ENCODE measurements at places on chromosomes 13 and 19. TPM values are rescaled to one million over a fixed set of nuclear protein-coding genes. Genes with fewer than 3 reads are reported as not detected.

Gene COQ8B
- 25.7 TPM for total RNA-seq

Gene BRME1
- total RNA-seq = 3.3 TPM

Gene LRP3
- total RNA-seq = 44.7 TPM

Gene LHB
- not detected for total RNA-seq

Gene TOMM40
- total RNA-seq = 21.8 TPM

Gene CYP4F12
- total RNA-seq = 6.8 TPM

Gene RFPL4AL1
- total RNA-seq = not detected

Gene CRX
- 0.17 TPM for total RNA-seq

Gene FCER2
- total RNA-seq = 0.59 TPM

Gene ATP4A
- not detected for total RNA-seq

Gene RFX1
- 5.8 TPM for total RNA-seq

- no peak for DNase-seq
Measured at GRCh38 chr13:78753435-78753834, 94.5 kb upstream of the OBI1 start.

DNA sequence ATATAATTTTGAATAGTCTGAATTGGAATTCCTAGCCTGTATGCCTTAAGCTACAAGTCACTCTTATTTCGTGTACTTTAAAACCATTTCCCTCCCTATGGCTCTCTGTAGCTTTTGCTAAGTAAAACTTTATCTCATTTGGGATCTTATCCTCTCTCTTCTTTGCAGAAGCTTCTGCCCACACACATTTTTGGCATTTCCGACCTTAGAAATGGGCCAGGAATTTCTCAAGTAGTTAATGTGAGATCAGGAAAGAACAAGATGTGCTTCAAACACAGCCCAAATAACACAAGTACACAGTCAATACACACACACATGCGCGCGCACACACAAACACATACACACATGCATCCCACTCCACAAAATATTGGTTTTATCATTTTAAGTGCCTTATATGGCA lies 931.0 kb upstream of the MIR17HG start:
- no peak for DNase-seq

GRCh38 chr13:110092831-110093247 lies 214.1 kb downstream of the COL4A1 start:
- DNase-seq = no peak

DNA sequence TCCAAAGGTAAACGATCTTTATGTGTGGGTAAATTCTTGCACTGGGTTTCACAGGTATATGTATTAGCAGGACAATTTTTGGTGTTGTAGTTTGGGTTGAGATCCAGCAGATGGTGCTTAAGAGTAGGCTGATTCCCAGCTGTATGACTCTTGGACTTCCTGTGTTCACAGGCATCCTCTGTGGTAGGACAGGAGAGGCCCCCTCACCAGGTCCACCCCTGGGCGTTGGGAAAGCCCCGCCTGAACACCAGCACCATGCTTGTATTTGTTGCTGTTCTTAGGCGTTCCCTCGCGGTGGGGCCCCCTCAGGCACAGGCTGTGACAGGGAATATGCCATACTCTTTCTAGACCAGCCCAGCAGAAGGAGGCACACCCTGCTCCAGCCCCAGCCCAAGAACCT lies 49.5 kb upstream of the PCDH17 start:
- no peak for DNase-seq

DNA sequence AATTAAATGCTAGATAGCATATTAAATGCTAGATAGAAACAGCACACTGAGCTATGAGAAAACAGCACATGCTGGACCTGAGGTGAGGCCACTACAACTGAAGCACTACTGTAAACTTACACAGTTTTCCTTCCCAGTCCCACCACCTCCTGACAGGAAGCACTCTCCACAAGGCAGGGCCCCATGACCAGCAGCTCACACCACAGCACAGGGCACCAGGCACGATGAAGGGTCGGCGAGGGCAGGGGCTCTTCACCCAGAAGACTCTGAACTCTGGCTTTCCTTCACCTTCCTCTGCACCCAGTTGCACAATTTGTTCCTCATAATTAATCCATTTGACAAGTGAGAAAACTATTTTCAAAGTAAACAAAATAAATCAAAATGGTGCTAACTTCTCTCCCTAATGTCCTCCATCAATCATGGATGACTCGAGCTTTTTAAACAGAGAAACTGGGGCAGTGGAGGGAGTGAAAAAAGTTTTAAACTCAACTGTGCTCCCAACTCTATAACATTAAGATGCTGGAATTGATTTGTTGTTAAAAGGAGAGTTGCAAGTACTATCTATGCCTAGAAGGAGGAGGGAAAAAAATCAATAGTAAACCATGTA lies 568.7 kb downstream of the UQCRFS1 start:
- no peak for DNase-seq

- no peak for DNase-seq
Measured at GRCh38 chr13:66759919-66760318, 470.2 kb downstream of the PCDH9 start.

DNA sequence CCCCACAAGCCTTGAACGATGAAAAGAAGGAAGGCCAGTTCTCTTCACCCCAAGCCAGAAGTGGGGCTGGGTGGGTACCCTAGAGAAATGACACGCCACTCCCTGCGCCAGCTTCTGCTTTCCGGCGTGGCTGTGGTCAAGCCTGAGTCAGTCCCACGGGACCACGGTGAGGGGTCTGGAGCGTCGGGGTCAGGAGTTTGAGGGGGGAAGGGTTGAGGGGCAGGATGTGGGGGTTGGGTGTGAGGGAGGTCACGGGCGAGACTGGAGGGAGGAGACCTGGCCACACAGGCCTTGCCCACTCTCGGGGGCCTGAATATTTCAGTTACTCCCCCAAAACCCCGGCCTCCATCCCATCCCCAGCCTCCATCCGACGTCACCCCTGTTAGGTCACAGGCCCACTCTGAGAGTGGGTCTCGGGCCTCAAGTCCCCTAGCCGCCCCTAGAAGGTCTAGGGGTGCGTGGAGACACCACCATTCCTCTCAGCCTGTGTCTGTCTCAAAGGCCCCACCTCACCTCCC lies 500 bp upstream of the IFI30 start:
- no peak for DNase-seq

GRCh38 chr19:45901432-45901911 lies 941 bp downstream of the MYPOP start:
- DNase-seq = peak; percentile 41

GRCh38 chr19:7454998-7455397 lies 33.8 kb downstream of the PEX11G start:
- no peak for DNase-seq

GRCh38 chr19:50817941-50818858 lies 5.4 kb downstream of the KLK1 start:
- peak; percentile 16 for DNase-seq

DNA sequence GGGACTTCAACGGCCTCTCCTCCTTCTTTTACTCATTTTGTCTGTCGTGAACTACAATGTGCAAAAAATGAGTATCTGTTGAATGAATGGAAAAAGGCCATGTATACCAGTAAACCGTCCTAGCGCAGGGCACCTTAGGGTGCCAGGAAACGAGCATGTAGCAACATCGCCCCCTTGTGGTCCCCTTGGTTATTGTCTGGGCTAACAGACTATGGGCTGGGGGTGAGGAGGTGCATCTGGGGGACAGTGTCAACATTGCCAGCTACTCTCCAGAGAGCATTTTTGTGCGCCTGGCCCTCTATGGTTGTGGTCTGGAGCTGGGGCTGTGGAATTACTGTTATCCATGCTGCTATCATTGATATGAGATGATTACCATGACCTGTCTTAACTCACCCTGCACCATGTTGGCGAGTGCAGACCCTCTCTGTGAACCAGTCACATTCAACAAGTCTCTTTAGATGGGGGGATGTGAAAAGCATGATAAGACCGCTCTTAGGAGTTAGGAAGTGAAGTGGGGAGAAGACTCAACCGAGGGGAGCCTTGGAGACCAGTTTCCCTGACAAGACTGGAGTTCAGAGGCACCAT lies 22.8 kb upstream of the SIGLEC11 start:
- peak; percentile 65 for DNase-seq

DNA sequence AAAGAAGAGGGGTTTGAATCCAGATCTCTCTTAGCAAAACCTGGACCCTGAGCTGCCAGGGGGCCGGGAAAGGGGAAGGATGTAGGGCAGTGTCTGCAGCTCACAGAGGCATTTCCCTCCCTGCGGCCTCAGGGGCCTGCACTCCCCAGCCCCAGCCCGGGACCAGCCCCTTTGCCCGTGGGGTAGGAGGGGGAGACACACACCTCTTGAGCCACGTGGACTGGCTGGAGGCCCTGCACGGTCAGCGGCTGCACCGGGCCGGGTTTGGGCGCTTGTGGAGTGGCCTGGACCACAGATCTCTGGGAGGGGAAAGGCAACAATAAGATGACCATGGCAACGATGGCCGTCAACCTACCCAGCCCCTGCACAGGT lies 26.9 kb downstream of the RFX1 start:
- DNase-seq = no peak

DNA sequence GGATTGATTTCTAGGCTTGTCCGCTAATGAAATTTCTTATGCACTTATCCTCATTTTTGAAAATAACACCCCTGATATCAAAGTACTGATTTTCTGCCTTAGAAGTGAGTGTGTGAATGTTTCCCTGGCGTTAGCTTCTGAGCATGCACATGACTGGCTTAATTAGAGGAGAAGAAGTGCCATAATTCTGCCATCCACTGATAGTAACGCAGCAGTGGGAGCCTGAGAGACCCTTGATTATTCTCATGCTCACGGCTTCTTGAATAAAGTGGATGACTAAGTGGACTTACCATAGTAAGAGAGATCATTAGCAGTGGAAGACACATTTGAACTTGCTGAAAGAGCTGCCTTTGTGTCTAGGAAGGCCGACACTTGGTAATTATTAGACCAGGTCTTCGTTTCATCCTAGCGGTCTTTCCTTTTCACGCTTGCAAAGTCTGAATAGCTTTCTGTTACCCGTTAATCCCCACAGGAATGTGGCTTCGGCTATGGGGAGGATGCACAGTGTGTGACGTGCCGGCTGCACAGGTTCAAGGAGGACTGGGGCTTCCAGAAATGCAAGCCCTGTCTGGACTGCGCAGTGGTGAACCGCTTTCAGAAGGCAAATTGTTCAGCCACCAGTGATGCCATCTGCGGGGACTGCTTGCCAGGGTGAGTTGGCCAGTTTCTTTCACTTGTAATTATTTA lies 45.3 kb downstream of the TNFRSF19 start:
- DNase-seq = no peak

DNA sequence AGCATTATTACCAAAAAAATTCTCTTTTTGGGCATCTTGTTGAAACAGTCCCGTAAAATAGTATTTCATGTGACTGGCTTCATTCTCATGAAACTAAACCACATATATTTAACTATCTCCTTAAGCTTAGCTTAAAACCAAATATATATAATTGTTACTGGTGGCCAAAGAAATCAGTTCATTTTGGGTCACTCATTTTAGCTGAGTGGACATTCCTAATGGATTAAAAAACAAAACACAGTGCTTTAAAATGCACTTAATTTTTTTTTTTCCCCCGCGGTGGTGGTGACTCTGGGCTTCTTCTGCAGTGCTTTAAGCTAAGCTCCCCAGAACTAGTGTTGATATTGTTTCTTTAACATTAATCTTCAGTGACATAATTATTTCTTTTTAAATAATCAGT lies 540.1 kb downstream of the GPC6 start:
- DNase-seq = no peak

- no peak for DNase-seq
Measured at GRCh38 chr19:51708811-51709210, 15.0 kb downstream of the HAS1 start.

- DNase-seq = peak; percentile 90
Measured at GRCh38 chr19:48190288-48190884, 19.9 kb downstream of the ZSWIM9 start.

DNA sequence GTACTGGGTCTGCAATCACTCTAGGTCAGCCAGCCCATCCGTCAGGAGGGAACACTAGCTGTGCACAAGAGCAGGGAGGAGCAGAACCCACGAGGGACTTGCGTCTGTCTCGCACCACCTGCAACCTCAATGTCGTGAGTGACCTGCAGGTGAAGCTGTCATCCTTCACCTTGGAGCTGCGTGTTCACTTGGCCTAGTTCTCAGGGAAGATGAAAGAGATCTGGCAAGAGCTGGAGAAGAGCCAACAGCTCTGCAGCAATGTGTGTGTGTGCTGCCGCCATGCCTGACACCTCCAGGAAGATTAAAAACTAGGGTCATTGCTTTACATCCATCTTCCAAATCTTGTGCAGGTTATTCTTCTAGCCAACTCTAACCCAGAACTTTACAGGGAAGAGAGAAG lies 117.6 kb upstream of the MRI1 start:
- no peak for DNase-seq

DNA sequence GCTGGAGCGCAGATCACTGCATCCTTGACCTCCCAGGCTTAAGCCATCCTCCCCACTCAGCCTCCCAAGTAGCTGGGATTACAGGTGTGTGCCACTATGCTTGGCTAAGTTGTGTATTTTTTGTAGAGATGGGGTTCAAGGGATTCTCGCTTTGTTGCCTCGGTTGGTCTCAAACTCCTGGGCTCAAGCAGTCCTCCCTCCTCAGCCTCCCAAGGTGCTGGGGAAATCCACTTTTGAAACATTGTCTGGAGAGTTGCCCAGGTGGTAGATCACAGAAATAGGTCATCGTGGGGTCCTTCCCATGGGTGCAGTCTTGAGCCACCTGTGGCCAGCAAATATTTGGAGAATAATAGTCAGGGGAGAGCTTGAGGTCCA lies 5.2 kb downstream of the LDLR start:
- no peak for DNase-seq

GRCh38 chr13:60164234-60164889 lies 634 bp upstream of the DIAPH3 start:
- no peak for DNase-seq

Data from spinal cord (tissue), 10 donors.